ENCODE measurements at places on chromosomes 1 and 21. TPM values are rescaled to one million over a fixed set of nuclear protein-coding genes. Genes with fewer than 3 reads are reported as not detected.

- no peak for DNase-seq
Measured at GRCh38 chr1:55062801-55063576, 23.6 kb downstream of the PCSK9 start.

Gene OR2L5
- not detected for polyA plus RNA-seq

GRCh38 chr21:34526618-34527290 is 14.7 kb upstream of the KCNE1 start:
- DNase-seq, result peak; percentile 91

Gene C2CD4D
- 0.44 TPM for polyA plus RNA-seq

Data from cardiac muscle cell (in vitro differentiated cells and primary cell).